ENCODE measurements at places on chromosomes 11 and 22.

- no peak for DNase-seq
These were observed 81.0 kb upstream of the MTMR2 start for GRCh38 chr11:96004862-96005261.

DNA sequence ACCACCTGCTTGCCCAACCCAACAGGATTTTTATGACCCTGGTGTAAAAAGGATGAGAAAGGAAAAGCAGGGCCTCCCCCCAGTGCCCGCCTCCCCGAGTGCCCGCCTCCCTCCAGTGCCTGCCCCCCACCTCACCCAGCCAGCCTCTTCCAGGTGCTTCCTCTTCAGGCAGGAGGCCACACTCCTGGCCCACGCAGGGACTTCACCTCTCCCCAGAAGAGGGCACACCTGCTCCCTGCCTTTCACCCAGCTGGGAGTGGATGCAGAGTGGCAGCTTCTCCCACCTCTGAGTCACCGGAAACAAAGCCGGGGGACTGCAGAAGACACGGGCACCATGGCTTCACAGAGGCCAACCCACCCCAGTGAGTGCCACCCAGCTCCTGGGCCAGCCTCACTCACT lies 16.1 kb downstream of the CPT1A start:
- peak; percentile 55 for DNase-seq

DNA sequence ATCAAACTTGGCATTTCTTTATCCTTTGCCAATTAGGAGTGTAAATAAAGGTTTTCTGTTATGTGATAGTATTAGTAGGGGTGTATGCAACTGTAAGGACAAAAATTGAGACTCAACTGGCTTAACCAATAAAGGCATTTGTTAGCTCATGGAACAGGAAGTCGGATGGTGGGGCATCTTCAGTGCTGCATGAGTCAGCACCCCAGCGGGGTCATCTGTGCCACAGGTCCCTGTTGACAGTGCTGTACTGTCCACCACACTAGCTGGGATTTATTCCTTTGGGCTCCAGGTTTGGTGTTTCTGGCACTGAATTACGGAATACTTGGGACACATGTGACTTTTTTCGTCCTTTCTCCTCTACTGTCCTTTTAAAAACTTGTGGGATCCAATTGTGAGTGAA lies 86.0 kb downstream of the PPP6R3 start:
- DNase-seq = peak; percentile 28

- no peak for DNase-seq
These were observed 98.2 kb downstream of the NTM start for GRCh38 chr11:131468565-131468964.

DNA sequence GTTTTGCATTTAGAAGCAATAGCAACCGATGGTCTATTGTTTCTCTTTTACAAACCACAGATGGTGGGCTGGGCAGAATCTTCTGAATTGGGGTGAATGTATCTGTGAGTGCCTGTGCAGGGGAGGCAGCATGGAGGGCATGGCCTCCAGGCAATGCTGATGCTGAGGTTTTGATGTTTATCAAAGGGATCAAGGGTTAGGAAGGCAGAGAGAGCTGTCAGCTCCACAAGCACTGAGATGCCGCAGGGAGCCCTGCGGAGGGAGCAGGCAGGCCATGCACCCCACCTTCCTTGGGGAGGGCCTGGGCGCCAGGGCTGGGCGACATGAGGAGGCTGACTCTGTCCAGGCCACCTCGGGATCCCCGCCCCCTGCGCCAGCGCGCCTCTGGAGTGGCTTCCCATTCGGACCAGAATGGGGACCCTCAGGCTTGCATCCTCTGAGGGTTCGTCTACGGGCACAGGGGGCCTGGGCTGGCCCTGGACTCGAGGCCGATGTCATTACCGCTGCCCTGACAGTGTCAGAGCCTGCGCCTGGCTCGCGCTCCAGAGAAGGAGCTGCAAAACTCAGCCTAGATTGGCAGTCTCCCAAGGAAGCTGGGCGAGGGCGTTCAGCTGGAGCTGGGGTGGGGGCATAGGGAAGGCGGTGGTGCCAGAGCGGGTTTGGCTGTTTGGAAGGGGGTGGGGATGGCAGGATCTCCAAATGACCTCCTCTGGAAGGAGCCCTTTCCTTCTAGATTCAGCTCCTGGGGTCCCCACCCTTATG lies 13.9 kb upstream of the TH start:
- DNase-seq = no peak

DNA sequence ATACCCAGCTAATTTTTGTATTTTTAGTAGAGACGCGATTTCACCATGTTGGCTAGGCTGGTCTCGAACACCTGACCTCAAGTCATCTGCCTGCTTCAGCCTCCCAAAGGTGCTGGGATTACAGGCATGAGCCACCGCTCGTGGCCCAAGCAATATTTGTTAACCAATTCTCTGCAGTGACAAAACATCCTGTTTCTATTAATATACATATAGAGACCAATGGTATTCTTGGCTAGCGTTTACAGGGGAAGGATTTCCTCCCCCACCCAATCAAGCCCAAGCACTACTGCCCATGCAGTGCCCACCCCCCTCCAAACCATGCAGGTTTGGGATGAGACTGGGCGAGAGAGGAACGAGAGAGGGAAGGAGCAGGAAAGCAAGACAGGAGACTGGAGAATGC lies 53.1 kb downstream of the APOL3 start:
- no peak for DNase-seq

GRCh38 chr11:9861860-9862725 lies 198.2 kb downstream of the SWAP70 start:
- peak; percentile 88 for DNase-seq

DNA sequence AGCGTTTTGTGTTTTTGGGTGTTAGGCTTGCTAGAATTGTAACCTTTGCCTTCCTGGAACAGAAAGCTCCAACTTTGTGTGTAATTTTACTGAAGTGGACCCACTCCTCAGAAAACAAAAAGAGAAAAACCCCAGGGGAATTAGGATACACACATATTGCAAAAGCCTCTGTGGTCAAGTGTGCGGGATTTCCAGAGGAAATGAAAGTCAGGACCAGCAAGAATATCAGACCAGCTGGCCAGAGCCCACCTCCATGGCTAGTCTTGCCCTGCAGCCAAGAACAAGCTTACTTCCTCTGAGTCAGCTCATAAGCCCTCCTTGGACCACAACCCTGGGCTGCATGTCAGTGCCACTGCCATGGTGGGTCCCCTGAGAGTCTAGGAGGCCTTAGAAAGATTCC lies 37.0 kb upstream of the FTH1 start:
- no peak for DNase-seq

- no peak for DNase-seq
These were observed 2.0 kb upstream of the TRIM34 start for GRCh38 chr11:5622802-5623201.

DNA sequence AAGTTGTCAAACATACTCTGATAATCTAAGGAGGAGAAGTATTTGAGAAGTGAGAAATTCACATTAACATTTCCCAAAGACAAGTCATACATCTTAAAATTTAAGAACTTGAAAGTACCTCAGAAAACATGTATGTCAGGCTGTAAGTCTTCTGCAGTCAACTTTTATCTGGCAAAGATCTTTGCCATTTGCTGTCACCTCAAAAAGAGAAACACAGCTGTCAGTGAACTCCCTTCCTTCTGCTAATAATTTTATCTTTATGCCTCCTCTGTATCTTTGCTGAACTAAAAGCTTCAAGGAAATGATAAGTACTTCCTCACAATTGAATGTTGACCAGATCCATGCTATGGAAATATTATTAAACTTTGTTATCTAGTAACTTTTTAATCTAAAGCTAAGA lies 18.7 kb downstream of the TTC17 start:
- no peak for DNase-seq

GRCh38 chr11:12200991-12201985 lies 90.9 kb downstream of the MICAL2 start:
- peak; percentile 94 for DNase-seq

DNA sequence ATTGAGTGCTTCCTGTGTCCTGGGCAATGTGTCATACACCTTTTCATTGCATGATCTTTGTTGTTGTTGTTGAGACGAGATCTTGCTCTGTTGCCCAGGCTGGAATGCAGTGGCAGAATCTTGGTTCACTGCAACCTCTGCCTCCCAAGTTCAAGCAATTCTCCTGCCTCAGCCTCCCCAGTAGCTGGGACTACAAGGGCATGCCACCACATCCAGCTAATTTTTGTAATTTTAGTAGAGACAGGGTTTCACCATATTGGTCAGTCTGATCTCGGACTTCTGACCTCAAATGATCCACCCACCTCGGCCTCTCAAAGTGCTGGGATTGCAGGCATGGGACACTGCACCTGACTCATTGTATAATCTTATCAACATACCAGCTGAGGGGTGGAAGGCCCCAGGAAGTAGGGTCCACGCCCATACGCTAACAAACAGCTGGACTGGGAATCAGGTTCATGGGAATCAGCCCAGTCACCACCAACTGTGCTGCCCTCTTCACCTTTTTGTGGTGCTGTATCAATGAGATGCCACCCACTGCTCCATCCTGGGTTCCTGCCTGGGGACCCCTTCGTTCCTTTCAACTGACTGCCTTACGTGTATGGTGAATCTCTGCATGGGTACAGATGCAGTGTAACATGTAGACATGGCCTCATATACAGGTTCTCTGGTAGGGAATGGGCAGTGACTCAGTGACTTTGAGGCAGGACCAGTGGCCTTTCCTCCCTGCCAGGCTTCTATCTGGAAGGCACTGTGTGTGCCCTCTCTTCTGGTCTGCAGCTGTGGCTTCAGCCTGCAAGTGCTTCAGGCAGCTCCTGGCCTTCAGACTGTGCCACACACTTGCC lies 32.5 kb upstream of the YWHAH start:
- no peak for DNase-seq

DNA sequence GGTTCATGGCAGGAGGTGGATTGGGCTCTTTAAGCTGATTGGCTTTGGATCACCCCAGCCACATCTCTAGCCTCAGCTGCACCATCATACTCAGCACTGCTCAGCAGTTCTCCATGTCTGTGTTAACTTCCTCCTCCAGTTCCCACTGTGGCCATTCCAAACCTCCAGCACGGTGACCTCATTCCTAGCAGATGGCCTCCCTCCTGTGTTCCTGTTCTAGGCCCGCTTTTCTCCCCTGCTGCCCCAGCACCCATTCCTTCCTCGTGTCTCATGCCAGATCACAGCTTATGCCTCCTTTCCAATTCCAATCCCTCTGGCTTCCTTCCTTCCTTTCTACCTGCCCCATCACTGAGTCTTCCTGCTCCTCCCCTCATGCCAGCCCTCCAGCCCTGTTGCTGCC lies 96.1 kb downstream of the MICAL2 start:
- no peak for DNase-seq

DNA sequence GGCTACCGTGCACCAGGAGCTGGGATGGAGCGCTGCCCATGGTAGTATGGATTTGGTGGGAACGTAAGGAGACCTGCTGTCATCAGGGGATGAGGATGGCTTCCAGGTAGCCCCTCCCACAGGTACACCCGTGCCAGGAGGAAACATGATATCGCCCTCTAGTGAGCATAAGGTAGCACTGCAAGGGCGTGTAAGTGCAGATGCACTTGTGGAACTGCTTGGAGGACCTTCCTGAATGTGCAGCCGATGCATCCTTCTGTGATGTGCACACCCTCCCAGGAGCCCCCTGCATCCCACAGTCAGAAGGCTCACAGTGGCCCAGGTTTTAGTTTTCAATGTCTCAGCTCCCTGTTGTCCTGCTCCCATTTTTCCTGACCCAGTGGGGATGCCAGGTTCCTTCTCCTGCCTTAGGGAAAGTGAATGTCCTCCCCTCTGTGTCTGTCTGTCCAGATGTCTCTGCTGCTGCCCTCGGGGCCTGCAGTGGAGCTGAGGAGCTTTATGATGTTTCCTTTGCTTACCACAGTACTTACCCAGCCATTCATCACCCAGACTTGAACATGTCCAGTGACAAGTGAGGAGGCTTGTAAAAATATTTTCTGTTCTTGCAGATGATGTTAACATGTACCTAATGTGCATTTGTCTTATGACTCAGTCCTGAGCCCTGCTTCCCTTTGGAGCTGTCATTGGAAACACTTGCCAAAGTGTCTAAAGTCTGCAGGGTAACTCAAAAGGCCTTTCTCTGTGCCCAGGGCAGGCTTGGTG lies 49.2 kb downstream of the DBX1 start:
- peak; percentile 91 for DNase-seq

GRCh38 chr11:27119396-27119795 lies 78.8 kb downstream of the BBOX1 start:
- DNase-seq = no peak

GRCh38 chr11:64081745-64082442 lies 46.2 kb downstream of the FLRT1 start:
- no peak for DNase-seq

DNA sequence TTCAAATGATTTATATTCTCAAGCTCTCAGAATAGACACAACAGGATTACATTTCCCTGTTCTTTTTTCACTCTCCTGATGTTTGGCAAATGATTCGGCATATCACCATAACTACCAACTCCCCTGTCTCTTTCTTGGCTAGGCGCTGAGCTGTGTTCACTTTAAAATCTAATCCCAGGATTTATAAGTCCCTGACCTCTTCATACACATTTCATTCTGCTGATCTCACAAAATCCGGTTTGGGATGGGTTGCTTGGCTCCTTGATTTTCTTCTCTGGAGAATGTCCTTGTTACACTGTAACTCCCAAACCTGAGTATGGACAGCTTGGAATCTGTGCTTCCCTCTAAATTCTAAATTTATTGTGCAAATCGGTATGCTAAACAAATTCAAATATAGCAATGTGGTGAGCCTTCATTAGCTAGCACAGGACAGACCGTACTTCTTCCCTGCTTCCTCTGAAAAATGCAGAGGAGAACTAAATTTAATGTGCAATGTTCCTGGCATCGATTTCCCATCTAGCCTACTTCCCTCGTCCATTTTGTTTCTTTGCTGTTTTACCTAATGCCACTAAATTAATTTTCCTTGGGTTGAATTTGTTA lies 858.5 kb upstream of the FAT3 start:
- no peak for DNase-seq

DNA sequence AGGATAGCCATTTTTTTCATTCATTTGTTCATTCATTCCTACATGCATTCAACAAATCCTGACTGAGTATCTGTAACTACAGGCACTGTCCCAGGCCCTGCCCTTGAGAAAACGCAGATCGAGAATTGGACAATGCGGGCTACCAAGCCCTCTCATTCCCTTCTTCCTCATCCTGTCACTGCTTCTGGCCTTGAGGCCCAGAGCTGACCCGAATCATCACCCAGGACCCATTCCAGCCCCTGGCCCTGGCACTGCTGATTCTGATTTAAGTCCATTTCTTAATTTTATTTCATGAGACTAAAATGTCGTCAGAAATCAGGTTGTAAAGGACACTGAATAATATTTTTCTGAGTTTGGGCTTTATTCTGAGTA lies 24.3 kb downstream of the COMMD9 start:
- no peak for DNase-seq

- peak; percentile 90 for DNase-seq
These were observed at the start of gene SCN3B for GRCh38 chr11:123654566-123655081. Gene SCN3B, minus strand, starts transcription at chr11:123654624. Its CDS starts 823 bp downstream, at chr11:123653801.

- peak; percentile 73 for DNase-seq
These were observed 33.1 kb upstream of the SMPD1 start for GRCh38 chr11:6357222-6357621.

- DNase-seq = no peak
These were observed 18.9 kb upstream of the PISD start for GRCh38 chr22:31680861-31681341.

DNA sequence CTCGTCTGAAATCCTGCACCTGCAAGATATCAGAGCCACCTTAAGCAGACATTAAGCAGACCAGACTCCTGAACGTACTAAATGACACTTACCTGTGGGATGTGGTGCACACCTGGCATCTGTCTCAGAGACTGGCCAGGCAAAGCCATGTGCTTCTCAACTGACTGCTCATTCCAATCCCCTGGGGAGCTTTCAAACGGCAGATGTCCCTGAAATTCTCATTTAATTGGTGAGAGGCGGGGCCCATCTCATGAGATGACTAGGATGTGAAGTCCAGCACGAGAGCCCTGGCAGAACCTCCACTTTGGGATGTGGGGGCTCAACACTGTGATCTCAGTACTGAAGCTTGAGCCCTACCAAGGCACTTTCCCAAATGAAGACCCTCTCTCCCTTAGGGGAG lies 84.9 kb upstream of the HMGXB4 start:
- DNase-seq = no peak

Measured in mesendoderm (in vitro differentiated cells).